Kasumi-1 (cell line): ENCODE measurements at places on chromosomes 6 and 20.

DNA sequence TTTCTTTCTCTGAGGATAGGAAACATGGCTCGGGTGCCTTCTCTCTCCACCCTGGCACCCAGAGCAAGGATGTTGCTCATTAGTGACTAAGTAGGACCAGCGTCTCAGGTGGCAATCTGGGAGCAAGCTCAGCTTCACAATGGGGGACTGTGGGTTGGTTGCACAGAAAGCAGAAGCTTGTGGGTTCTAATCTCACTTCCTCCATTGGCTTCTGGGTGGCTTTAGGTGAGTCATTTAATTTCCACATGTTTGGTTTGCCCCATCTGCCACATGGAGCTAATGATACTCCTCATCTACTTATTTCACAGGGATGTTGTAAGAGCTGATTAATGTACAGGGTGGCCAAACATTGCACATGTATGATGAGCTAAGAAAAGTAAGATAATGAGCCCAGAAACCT, 54.8 kb upstream of the AKIRIN2 start:
- peak; percentile 92 for DNase-seq

GRCh38 chr6:26420688-26421171, 18.7 kb downstream of the BTN3A1 start:
- peak; percentile 66 for DNase-seq

GRCh38 chr20:38450412-38450975, 15.4 kb upstream of the SNHG17 start:
- DNase-seq: no peak

- DNase-seq: no peak
These were observed 109.3 kb downstream of the CDC5L start for GRCh38 chr6:44496665-44497369.

GRCh38 chr6:142545147-142545546, 243.3 kb downstream of the ADGRG6 start:
- no peak for DNase-seq

DNA sequence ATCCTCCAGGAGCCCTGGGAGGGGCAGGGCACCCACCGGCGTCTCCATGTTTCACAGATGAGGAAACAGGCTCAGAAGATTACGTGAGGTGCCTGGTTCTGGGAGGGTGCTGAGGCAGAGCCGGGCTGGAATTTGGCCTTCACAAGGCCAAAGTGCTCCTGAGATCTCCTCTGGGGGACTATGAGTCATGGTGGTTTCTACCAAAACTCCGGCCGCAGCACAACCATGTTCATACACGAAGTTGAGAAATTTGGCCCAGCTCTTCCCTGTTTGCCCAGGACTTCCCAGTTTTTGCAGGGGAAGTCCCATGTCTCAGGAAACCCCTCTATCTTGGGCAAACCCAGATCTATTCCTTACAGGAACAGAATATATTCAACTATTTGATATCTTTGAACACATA, 172.9 kb upstream of the CDYL start:
- DNase-seq: peak; percentile 10

DNA sequence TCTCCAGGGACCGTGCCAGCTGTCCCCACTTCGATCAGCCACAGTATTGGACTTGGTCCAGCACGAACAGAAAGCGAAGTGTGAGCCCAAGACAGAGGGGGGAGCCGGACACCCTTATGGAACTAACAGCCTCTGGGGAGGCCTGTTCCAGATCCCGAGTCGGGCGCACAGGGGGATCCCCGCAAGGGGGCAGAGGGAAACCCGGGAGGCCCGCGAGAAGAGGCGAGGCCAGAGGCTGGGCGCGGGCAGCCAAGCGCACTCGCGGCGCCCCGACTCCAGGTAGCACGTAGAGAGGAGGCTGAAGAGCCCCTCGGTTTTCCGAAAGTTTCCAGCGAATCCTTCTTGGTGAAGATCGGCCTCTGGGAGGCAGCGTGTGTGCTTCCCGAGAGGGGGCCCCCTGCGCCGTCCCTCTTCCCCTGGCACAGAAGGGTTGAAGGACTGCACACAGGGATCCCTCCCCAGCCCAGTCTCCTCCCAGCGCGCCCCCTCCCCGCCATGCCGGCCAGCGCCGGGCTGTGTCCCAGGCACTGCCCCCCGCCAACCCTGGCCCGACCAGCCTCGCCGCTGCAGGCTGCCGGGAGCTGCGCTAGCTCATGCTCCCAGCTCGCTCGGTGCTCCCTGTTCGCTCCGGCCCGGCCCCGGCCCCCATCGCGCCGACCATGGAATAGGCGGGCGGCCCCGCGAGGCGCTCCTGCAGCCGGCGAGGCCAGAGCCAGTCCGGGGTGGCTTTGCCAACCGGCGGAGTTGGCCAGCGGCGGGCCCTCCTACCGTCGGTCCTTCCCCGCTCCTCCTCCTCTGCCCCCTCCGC, 577 bp upstream of the SLC24A3 start:
- DNase-seq: no peak

DNA sequence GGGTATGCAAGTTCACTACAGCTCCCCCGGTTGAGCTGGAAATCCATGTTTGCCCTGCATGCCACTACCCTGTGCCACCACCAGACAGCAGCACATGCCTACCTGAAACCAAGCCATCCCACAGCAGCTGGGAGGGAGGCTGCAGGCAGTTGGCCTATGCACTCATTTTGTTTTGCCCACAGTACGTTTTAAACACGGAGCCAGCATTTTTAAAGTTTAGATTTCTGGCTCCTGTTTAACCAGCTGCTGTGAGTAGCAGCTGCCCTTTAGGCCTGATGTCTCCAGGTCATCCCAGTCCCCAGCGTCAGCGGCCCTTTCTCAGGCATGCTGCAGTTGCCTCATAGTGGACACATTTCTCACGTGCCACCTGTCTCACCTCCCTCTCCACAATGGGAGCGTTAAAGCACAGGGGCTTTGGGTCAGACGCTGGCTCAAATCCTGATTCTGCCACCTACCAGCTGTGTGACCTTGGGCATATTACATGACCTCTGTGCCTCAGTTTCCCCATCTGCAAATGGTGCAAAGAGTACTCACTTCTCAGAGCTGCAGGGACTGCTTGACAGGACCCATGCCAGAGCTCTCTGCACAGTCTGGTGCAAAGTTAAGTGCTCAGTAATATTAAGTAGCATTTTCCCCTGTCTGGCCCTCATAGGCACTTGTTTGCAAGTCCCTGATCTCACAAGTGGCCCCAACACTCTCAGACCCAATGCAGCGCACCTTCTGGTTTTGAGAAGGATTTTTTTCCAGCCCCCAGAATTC, 8.2 kb upstream of the UBE2V1 start:
- peak; percentile 59 for DNase-seq

- peak; percentile 81 for DNase-seq
These were observed 3.3 kb downstream of the MAPRE1 start for GRCh38 chr20:32823078-32823477.

DNA sequence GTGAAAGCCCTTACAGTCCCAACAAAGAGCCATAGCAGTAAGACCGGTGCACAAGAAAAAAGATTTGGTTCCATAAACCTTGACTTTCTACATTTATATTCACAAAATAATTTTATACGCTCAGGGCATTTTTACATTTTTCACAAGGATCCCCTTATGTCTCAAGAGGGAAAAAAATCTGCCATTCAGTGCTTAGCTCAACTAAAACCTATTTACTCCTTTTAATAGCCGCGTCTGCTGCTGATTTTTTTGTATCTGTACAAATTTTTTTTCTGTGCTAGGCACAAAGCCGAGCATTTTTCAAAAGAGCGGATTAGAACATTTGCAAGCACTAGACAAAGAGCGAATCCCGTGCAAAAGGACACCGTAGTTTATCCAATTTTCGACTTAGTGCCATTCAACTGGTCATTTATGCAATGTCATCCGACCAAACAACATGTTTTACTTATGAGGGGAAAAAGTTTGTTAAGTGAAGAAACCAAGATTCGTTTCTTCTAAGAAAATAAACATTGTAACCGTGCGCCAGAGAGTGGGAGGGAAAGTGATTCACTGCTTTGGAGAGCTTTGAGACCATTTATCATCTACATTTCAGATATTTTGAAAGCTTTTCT, 3.7 kb downstream of the TFAP2D start:
- no peak for DNase-seq

GRCh38 chr20:59588236-59588855, 16.0 kb upstream of the PHACTR3 start:
- no peak for DNase-seq

- no peak for DNase-seq
These were observed 581.6 kb upstream of the FLRT3 start for GRCh38 chr20:14918976-14919375.

DNA sequence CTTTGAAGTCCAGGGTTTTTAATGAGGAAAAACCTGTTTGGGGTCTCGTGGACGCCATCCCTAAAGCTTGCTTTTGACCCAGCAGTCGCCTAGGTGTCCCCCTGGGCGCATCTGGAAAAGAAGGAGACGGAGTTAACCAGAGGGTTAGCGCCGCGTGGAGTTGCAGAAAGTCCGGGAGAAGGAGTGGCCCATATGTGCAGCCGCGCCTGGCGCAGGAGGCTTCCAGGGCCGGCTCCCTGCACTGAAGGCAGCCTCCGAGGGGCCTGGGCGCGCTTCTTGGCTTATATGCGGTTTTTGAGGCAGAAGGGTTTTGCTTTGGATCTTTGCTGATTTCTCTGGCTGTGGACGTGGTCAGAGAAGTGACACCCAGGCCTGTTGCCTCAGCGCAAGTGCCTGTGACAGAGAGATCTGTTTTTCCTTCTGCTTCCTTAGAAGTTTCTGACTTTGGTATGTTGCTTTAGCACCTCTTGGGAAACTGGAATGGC, 987 bp downstream of the TMEM181 start:
- peak; percentile 41 for DNase-seq

- DNase-seq: peak; percentile 44
These were observed 33.4 kb upstream of the AAR2 start for GRCh38 chr20:36202891-36203338.

GRCh38 chr6:63353286-63353630, 33.5 kb upstream of the LGSN start:
- no peak for DNase-seq

DNA sequence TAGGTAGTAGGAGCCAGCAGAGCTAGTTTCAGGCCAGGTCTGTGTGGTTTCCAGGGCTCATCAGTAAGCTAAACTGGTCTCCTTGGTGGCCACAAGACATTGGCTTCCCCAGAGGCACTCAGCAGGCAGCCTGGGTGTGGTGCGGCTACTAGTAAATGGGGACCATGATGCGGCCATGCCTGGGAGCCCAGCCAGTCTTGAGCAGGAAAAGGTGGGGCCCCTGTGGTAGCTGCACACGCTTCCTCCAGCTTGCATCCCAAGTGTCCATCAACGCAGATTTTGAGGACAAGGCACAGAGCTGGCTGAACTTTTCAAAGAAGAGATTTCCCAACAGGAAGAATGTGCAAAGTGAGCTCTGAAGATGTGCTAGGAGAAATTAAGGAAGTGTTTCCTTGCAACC, 107.4 kb upstream of the NAA20 start:
- peak; percentile 63 for DNase-seq

- DNase-seq: peak; percentile 17
These were observed 480.7 kb downstream of the RFPL4B start for GRCh38 chr6:112827793-112828192.

GRCh38 chr20:63258781-63259180, 4.5 kb upstream of the NKAIN4 start:
- no peak for DNase-seq

DNA sequence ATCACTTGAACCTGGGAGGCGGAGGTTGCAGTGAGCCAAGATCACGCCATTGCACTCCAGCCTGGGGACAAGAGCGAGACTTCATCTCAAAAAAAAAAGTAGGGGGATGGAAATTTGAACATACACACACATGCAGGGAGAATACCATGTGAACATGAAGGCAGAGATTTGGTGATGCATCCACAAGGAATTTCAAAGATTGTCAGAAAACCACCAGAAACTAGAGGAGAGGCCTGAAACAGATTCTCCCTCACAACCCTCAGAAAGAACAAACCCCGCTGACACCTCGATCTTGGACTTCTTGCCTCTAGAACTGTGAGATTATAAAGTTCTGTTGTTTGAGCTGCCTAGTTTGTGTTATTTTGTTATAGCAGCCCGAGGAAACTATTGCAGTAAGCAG, 125.5 kb downstream of the GPX5 start:
- DNase-seq: no peak
